ENCODE measurements at places on chromosomes 2 and 18.
A peak's percentile ranks its signal among the peaks of the same experiment; 100 is the strongest.

GRCh38 chr18:44946529-44947113, 265.9 kb downstream of the SETBP1 start:
- no peak for DNase-seq

DNA sequence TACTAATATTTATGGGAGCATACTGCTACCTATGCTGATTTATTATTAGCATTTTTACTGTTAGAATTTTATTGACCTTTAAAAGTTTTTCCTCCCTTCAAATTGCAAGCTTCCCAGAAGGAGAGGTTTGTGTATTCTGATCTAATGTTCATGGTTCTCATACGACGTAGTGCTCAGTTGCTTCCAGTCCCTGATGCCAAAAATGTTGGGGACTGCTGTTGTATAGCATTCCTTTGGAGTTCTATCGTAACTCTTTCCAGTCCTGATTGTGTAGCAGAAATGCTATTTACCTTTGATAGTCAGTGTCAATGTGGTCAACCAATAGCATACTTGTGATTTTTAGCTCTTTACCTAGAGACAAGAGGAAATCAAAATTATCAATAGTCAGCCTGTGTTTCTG, 69.5 kb upstream of the ZSWIM2 start:
- DNase-seq: no peak

- no peak for DNase-seq
Observed at GRCh38 chr2:205775097-205775877, 93.0 kb downstream of the NRP2 start.

DNA sequence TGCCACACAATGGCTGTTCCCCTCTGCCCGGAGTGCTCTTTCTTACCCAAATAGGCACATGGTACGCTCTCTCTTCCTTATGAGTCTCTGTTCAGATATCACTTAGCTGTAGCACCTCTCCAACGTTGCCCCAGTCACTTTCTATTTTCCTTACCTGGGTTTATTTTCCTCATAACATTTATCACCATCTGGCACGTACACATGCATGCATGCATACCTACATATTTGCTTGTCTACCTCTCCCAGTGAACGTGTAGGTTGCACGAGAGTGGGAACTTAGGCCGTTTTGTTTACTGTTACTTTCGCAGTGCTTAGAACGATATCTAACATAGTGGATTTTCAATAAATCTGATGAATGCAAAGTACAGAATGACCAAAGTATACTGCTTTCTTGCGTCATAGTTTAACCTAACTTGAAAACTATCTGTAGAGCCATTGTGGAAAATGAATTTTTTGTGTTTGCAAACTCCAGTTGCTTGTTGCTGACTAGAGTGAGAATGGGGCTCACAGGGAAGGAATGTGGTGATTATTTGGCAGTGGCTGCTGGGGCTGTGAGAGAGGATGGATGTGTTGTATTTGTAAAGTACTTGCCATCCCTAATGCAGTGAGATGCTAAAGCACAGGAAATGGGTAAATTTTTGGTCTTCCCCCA, 47.1 kb downstream of the ACSL3 start:
- no peak for DNase-seq

- DNase-seq: no peak
Observed at GRCh38 chr2:196489371-196489770, 150.1 kb upstream of the CCDC150 start.

DNA sequence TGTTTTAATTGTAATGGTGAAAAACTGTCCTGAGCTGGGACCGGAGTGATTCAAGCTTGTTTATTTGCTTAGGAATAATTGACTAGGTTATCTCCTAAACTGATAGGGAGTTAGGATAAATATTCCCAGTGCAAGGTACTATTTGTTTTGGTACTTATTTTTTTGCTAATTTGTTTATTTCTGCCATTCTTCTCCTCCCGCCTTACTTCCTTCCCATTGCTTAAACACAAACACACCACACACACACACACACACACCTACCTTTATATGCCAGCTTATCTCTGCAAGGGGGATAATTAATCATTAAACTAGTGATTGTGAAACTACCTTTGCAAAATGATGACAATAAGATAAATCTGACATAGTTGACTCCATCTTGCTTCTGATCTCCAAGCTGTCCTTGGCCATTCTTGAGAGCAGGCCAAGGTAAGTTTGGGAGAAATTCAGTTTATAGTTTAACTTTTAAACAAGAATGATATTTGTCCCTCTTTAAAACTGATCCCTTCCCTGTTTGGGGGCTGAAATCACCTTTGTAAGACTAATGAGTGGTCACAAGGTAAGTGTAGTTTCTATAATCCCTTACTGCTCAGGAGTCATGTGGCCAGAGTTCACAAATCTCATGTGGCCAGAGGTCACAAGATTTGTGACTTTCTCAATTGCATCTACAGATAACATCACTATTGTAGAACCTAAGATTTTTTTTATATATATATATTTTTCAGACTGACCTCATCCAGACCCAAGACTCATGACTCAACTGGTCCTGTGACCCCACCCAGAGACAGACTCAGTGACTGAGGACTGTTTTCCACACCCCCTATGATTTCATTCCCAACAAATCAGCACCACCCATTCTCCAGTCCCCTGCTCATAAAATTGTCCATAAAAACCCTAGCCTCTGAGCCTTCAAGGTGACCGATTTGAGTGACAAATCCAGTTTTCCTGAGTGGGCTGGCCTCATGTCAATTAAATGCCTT, 83.1 kb upstream of the LRRTM4 start:
- no peak for DNase-seq

GRCh38 chr18:75727456-75727855, 300.0 kb upstream of the SMIM21 start:
- DNase-seq: no peak

GRCh38 chr18:58097121-58097906, 53.3 kb downstream of the NEDD4L start:
- peak; percentile 59 for DNase-seq
